ENCODE measurements at places on chromosomes 2 and 18. TPM values are rescaled to one million over a fixed set of nuclear protein-coding genes. Genes with fewer than 3 reads are reported as not detected.

DNA sequence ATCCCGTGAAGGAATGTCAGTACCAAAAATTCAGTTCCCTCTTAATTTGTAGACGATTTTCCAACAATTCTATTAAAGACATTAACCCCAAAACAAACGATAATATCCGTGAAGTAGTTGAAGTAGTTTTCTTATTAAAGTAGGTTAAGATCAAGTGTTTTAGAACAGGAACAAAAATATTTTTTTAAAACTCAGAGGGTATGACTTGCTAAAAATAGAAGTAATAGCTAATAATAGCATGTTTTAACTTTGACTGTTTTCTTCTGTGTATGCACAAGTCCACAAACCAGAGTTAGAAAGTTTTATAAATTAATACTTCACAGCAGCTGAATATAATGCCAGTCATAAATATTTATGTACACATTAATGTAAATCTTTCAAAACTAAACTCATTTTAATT, 2.4 kb downstream of the DNAJC10 start:
- no peak for DNase-seq

DNA sequence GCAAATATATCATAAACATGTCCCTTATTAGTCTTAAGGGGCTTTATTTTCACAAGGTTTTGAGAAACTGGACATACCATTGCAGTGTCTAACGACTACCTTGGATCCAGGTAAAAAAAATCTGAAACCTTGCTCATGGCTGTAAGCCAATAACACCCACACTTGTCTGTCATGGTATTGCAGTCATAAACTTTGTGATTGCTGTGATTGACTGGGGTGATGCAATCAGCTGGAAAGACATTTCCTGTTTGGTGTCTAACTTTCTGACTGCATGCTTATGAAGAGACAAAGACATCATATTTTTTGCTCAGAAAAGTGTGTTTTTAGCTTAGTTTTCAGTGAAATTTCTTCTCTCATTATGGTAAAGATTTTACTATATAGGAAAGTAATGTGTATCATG, 635.0 kb downstream of the TSN start:
- no peak for DNase-seq

GRCh38 chr18:80167331-80167730, 58.3 kb downstream of the ADNP2 start:
- no peak for DNase-seq

DNA sequence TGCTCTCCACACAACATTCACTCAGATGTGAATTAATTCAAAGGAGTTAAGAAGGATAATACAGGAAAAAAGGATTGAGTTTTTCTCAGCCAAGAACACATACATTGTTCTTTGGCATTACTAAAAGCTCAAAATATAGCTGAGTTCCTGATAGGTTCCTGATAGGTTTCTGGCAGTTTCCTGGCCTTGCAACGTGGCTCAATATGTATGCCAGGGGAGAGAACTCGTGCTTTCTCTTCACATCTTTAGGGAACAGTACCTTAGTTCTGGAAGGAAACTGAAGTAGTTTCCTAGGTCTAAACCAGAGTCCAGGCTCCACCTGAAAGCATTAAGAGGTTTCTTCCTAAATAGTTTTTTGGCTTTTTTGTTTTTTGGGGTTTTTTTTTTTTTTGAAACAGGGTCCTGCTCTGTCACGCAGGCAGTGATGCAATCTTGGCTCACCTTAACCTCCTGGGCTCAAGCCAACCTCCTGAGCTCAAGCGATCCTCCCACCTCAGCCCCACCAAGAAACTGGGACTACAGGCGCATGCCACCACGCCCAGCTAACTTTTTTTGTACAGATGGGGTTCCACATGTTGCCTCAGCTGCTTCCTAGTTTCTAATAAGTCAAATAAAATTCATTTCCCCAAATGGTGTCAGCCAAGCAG, 42.8 kb downstream of the ESCO1 start:
- DNase-seq = no peak

DNA sequence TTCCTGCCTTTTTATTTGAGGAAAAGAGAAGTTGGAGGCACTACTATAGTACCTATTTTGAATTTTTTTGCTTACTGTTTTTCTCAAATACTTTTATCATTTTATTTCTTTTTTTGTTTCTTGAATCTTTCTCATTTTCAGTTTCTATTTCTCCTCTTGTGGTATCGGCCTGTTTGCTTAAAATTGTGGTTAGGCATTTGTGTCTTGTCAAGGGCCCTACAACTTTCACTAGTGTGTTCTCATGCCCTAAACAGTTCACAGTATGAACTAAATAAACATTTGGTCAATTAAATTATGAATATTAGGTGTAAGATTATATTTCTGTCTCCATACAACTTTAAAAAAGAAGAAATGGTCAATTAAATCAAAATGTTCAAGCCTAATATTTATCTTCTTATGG, 613.5 kb downstream of the MBD2 start:
- DNase-seq = no peak

GRCh38 chr2:141878016-141878415, 252.8 kb downstream of the LRP1B start:
- no peak for DNase-seq

DNA sequence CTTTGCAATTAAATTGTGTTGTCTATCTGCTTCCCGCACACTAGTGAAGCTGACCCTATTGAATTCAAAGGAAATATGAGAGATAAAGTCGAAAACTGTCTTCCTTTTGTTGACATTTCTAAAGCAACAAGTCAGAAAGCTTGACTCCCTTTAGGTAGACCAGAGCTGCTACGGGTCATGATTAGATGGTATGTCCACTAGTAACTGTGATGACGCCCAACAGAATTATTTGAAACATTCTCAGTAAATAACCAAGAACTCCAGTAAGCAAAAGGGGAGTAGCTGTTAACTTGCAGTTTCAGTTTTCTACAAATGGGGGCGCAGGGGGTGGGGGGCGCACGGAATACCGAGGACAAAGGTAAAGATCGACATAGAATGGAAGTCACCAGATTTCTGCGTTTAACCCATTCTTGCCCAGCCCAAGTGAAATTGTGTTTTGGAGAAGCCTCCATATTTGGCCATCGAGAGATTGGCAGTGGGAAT, 56.4 kb downstream of the CRIM1 start:
- DNase-seq = no peak

- DNase-seq = no peak
Measured at GRCh38 chr2:104200533-104201168, 653.3 kb upstream of the POU3F3 start.

- no peak for DNase-seq
Measured at GRCh38 chr2:141605163-141605562, 525.7 kb downstream of the LRP1B start.

GRCh38 chr2:30645081-30645744, 162.0 kb downstream of the CAPN13 start:
- no peak for DNase-seq

GRCh38 chr2:110804915-110805314, 72.5 kb downstream of the ACOXL start:
- DNase-seq = peak; percentile 71

DNA sequence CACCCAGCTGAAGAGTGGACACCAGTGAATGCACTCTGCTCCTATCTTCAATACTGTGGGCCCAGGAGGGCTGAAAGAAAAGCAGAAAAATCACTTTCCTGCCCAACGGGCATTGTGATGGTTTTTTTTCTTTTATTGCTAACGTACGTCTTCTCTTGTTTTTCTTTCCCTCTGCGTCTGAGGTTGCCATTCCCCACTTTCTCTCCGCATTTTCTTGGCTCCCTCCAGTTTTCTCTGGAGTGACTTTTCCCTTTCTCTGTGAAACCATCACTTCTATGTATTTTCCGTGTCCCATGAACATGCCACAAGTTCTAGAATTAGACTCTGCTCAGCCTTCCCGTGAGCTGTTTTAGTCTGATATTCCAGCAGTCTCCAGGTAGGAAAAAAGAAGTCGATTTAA, 169.2 kb downstream of the BCL2 start:
- DNase-seq = no peak

DNA sequence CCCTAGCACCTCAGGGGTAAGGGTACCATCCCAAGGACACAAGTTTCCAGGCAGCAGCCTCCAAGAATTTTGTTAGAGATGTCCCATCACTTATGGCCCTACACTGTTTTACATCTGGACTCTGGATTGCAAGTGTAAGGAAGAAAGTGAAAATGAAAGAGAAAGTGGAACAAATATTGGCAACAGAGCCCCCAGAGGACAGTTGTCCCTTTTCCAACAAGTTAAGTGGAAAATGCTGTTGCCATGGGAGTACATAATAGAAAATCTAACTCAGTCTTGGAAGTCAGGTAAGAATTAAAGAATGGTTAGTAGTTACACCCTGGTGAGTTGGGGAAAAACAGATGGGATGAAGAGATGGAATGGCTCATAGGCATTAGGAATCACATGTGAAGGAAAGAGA, 50.6 kb downstream of the TTC21B start:
- no peak for DNase-seq

GRCh38 chr2:104384961-104385360, 469.0 kb upstream of the POU3F3 start:
- DNase-seq = no peak

GRCh38 chr2:239466755-239467271, 66.0 kb upstream of the HDAC4 start:
- DNase-seq = no peak

- no peak for DNase-seq
Measured at GRCh38 chr2:185433824-185434223, 304.8 kb upstream of the FSIP2 start.

- no peak for DNase-seq
Measured at GRCh38 chr2:127416506-127417001, 1.7 kb upstream of the PROC start.

DNA sequence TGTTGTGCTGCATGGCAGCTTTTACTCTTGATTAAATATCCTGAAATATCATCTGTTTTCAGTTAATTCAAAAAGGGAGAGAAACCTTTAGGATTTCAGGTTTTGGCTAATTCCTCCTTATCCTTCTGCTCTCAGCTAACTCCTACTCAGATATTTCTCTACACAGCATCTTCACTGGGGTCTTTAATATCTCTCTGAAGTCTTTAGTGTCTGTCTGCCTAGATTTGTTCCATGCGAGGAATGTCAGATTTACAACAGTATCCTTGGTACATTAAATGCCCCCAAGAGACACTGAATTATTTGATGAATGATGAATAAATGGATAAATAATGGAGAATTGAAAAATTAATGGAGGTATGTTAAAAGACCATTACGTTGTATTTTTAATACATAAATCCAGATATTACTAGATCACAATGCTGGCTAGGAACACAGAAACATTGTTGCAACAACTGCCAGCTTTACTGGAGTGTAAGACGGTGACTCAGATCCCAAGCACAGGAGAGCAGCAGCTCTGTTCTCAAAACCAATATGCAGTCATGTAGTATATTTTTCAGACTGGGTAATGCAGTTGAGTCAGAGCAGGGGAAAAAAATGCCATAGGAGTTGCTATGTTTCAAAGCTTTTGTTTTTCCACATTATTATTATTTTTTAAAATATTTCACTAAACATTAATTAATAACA, 388.0 kb upstream of the SYT4 start:
- DNase-seq = no peak

DNA sequence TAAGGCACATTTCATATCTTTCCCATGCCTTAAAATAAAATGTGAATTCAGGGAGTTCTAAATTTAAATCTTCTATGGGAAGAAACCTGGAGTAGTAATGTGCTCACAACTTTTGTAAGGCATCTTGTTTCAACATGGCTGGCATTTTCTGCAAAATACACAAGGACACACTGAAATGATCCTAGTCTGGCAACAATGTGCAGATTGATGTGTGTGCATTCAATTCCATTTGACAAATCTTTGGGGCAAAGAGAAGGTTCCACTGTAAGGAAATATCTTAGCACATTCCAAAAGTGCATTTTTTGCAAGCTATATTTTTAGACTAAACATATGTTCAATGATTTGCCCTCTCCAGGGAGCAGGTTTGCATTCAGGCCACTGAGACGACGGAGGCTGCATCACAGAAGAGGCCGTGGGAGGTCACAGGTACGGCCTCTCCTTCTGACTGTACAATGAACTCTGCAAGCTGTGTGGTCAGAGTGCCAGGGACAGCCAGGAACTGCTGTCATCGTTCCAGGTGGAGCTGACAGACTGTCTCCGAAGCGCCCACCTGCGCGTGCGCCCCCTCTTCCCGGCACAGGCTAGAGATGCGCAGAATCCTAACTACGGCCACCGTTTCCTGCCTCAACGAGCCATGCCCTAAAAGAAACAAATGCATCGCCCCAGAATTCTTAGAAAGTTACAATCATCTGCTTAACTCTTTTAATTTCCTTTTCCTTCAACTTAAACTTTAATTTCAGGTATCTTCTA, 149.2 kb upstream of the POU3F3 start:
- DNase-seq = no peak

DNA sequence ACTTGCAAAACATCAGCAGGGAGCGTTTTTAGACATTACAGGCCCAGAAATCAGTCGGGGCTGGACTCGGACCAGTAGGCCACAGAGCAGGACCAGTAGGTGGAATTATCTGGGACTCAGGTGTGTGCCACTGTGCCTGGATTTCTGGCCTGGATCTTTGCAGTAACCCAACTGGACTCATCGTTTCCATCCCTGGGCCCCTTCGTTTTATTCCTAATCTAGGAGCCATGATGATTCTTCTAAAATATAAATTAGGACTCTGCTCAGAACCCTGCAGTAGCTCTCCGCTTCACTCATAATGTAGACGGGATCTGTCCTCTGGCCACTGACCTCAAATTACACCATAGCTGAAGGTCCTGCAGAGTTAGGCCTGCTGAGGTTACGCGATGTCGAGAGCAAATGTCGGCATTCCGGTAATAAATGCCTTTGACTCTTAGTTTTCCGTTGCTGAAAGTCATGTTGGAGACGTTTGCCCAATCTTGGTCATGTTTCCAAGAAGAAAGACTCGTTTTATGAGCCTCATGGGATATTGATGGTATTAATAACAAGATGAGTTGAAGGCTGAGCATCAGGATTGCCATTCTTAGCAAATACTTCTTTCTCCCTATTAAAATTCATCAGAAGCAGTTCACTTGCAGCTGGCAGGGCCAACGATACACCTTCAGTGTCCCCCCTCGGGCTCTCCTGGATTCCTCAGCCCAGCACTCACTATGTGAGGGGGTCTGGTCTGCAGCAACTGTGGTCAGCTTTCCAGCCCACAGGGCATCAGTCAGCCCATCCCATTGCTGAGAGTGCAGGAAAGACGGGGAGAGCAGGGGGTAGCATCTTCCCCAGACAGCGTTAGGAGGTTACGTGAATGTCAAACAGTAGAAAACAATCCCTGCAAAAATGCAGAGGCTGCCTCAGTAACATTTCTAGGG, 39.9 kb upstream of the KLF11 start:
- no peak for DNase-seq

Gene TRPM8
- not detected for total RNA-seq

Gene KLHL30
- not detected for total RNA-seq

Gene DYNAP
- total RNA-seq = not detected

Gene CHRND
- not detected for total RNA-seq

Gene CRYGC
- total RNA-seq = not detected

Gene GRHL1
- 0.07 TPM for total RNA-seq

Gene CLIP4
- total RNA-seq = 54.2 TPM

Gene SLC19A3
- total RNA-seq = 0.15 TPM

Gene C2orf72
- not detected for total RNA-seq

Gene NFU1
- 27.4 TPM for total RNA-seq

Gene SALL3
- 0.09 TPM for total RNA-seq

Gene NCKAP5
- total RNA-seq = not detected

Measured in T-cell (primary cell).